ENCODE measurements at places on chromosomes 16 and 17. TPM values are rescaled to one million over a fixed set of nuclear protein-coding genes. Genes with fewer than 3 reads are reported as not detected.

- no peak for DNase-seq
Measured at GRCh38 chr16:67542464-67542863, 13.8 kb downstream of the RIPOR1 start.

The ZG16 gene
- total RNA-seq, result not detected

DNA sequence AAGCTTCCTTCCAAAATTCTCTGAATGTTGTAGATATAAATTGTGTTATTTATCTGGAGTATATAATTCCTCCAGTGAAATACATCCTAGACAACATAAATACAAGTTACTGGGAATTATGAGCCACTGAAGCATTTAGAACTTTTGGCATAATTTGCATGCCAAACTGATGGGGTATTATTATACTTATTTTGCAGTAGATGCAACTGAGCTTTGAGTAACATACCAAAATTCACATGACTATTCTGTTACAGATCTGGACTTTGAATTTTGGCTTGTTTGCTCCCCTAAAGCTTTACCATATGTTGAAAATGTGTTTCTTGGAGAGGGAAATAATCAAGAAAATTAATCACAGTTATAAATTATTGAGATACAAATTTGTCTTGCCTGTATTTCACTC is 372.5 kb downstream of the CDH11 start:
- no peak for DNase-seq

The BEAN1 gene
- 1.8 TPM for total RNA-seq

GRCh38 chr16:85781695-85782370 is 17.5 kb downstream of the EMC8 start:
- DNase-seq, result no peak
